ENCODE measurements at places on chromosomes 5 and 9. TPM values are rescaled to one million over a fixed set of nuclear protein-coding genes. Genes with fewer than 3 reads are reported as not detected.

OLFML2A gene
- 2.9 TPM for polyA plus RNA-seq

- DNase-seq = no peak
Observed at GRCh38 chr5:179314606-179315355, 30.5 kb downstream of the ADAMTS2 start.

DNA sequence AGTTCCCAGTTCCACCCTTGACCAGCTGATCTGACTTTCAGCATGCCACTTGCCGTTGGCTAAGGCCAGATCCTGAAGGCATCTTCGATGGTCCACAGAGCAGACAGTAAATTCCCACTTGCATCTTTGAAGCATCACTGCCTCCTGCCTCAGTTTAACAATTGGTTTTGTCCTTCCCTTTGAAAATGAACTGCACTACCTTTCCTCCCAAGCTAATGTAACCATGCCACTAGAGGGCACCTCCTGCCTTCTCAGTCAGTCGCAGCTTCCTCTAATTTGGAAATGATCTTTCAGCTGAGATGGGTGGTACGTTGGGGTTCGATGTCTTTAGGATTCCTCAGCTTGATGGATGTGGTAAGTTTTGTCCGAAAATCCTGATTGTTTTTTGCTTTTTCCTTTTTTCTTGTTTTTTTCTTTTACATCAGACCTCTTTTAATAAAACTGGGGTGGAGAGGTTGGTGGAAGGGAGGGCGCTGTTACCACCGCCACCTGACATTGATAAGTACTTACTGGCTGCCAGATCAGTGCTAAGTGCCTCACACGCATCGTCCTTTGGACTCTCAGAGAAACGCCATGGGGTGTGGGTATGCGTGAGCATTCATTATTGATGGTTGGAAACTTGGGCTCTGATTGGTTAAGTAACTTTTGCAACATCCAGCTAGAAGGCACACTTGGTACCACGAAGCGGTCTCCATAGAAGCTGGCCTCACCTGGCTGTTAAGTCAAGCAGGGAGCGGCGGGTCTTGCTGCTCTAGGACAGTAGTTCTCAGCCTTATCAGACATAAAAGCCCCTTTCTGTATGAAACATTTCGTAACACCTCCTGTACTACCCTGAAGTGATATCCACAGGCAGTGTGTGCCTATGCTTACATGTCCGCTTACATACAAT lies 16.9 kb downstream of the PTTG1 start:
- DNase-seq = peak; percentile 33

DNA sequence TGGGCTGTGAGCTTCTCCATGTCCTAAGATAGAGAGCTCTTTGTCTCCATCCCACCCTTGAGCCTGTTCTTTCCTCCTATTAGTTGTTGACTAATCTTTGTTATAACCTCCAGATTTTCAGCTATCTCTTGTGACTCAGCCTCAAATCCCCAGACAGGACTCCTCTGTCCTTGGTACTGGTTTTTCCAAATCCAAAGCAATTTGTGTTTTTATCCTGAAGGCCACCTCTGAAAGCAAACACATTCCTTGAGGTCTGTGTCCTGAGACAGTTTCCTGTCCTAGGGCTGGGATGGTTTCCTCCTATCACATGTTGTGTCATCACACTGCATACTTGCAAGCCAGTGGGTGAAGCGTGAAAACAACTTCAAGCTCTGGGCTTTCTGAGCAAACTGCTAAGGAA lies 8.5 kb downstream of the TNC start:
- no peak for DNase-seq

DNA sequence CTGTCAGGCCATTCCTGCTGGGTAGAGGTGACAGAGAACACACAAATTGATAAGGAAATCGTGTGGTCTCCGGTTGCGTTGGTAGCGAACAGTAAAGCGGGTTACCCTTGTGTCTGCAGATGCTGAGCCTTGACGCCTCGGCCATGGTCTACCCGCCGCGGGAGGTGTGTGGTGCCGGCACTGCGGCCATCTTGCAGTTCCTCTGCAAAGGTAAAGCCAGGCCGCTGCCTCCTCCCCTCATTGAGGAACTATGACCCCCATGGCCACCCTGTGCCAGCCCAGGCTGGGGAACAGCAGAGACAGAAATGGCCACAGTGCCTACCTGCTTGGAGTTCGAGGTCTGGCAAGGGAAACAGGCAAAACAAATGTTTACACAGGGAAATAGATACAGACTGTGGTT lies 16.3 kb downstream of the LRSAM1 start:
- DNase-seq = no peak

GRCh38 chr5:1180841-1181271 lies 20.5 kb upstream of the SLC6A19 start:
- DNase-seq = no peak

- no peak for DNase-seq
Observed at GRCh38 chr9:21477466-21477865, 4.6 kb downstream of the IFNE start.

- no peak for DNase-seq
Observed at GRCh38 chr9:107090218-107090617, 192.9 kb upstream of the RAD23B start.

GRCh38 chr9:131731644-131732043 lies 8.2 kb downstream of the RAPGEF1 start:
- no peak for DNase-seq

OGN gene
- 7.7 TPM for polyA plus RNA-seq

DNA sequence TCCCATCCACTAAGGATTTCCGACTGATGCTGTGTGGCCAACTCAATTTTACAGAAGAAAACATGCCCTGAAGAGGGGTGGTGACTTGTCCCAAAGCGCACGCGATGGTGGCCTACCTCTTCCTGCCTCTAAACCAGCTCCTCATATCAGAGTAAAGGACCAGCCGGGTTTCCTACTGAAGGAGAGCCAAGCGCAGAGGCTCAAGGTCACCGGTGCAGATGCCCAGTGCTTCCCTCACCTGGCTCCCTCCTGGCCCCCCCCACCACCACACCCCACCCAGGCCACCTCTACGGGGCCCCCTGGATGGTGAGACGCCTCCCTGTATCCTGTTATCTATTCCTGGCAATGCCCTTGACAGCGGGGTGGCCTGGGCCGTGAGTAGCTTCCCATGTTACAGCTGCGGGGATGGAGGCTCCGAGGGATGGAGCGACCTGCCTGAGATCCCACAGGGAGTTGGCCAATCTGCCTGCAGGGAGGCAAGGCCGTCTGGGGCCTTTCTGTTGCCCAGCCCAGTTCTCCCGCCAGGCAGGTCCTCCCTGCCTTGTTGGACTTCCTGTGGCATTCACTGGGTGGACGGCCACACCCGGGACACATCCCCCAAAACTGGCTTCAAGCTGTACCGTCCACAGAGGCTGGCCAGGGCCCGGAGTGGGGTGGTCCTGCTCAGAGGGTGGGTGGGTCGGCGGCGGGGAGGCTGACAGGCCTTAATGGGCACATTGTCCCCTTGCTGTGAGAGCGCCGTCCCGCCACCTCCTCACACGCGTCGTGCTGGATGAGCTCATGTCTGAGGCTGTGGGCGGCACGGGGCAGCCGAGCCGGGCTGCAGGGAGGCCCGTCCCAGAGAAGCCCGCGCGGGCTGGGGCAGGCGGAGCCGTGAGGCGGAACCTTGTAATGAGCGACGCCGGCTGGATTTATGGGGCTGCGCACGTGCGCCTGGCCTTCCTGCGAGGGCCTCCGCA lies 72.5 kb downstream of the MACROH2A1 start:
- DNase-seq = no peak

GRCh38 chr5:111427762-111428161 lies 84.6 kb downstream of the STARD4 start:
- no peak for DNase-seq

DNA sequence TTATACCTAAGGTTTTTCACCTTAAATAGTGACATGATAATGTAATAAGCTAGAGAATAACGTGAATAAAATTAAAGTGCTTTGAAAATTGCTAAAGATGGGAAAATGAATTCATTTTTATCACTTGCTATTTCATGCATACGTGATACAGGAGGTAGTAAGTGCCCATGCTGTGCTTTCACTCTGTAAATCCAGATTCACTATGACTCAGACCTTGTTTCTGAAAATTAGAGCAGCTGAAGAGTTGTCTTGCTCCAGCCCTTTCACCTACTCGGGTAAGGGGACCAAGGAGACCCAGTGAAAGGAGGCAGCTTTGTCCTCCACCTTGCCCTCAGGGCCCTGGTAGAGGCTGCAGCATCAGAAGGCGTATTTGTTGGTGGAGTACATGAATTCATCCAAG lies 87.9 kb downstream of the ANKH start:
- no peak for DNase-seq
